ENCODE measurements at places on chromosomes 1 and 21. TPM values are rescaled to one million over a fixed set of nuclear protein-coding genes. Genes with fewer than 3 reads are reported as not detected.
A peak's percentile ranks its signal among the peaks of the same experiment; 100 is the strongest.

Gene CELA2A
- total RNA-seq, result not detected

Gene PLEKHG5
- total RNA-seq, result 3.3 TPM

DNA sequence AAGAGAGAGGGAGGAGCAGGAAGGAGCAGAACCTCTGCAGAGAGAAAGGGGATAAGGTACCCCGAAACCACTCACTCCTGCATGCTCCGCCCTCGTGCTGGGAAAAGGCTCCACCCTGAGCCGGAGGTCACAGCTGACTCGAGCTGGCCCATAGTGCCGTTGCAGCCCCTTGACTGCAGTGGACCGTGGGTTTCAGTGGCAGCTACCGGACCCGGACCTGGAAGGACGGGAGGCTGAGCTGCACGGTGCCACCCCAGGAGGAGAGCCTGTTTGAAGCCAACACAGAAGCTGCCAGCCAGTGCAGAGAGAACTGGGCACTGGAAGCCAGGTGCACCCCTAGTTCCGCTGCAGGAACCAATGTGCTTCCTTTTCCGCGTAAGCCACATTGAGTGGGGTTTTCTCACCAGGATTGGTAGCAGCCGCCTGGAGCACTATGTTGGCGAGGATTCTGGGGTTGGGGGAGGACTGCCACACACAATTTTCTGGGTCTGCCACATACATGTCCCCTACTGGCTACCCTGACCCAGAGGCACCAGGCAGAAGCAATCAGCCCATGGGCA is 83.3 kb downstream of the FBXO2 start:
- no peak for DNase-seq

DNA sequence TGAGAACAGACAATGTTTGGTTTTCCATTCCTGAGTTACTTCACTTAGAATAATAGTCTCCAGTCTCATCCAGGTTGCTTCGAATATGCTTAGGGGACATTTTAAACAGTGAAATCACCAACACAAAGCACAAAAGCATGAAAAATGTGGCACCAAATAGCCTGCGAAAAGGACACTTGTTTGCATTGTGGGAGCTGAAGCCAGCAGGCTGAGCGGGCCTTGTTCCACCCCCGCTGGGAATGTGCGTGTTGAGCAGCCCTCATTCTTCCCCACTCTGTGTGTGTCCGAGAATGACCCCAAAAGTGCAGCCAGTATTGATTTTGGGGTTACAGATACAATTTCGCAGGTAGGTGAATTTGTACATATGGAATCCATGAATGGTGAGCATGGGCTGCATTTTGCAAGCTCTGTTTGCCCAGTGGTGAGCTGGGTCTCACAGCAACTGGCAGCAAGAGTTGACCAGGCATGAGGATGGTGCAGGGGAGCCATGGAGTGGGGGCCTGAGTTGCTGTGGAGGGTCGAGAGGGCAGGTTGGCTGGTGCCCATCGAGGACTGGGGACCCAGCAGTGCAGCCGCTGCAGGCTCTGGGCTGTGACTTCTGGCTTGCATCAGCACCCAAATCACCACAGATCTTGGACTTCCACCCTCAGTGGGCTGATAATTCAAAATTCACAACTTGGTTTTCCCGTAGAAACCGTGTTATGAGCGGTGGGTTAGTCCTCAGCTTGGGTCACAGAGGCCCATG is 29.4 kb downstream of the NENF start:
- DNase-seq, result no peak

GRCh38 chr1:203077956-203078355 is 7.9 kb downstream of the MYOG start:
- DNase-seq, result no peak

Gene INAVA
- total RNA-seq, result 48.7 TPM

Gene SLC22A15
- 1.5 TPM for total RNA-seq

- no peak for DNase-seq
Observed at GRCh38 chr1:239811211-239811885, 280.3 kb upstream of the FMN2 start.

DNA sequence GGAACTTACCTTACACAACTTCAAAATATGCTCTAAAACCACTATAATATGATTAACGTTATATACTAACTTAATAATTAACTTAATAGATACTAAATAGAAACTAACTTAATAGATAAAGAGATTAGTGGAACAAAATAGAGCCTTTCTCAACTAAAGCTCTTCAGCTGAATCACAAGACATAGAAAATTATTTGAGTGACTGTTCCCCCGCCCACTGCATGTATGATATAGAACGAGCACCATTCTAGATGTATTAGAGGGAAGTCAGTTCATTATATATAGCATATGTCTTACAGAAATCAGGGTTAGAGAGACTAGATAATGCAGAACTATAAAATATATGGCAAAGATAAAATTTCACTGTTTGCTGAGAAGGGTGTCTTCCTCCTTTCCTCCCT is 16.3 kb downstream of the LYPLAL1 start:
- no peak for DNase-seq

GRCh38 chr1:85976516-85977205 is 179.9 kb downstream of the COL24A1 start:
- DNase-seq, result no peak

Gene IL22RA1
- 0.68 TPM for total RNA-seq

DNA sequence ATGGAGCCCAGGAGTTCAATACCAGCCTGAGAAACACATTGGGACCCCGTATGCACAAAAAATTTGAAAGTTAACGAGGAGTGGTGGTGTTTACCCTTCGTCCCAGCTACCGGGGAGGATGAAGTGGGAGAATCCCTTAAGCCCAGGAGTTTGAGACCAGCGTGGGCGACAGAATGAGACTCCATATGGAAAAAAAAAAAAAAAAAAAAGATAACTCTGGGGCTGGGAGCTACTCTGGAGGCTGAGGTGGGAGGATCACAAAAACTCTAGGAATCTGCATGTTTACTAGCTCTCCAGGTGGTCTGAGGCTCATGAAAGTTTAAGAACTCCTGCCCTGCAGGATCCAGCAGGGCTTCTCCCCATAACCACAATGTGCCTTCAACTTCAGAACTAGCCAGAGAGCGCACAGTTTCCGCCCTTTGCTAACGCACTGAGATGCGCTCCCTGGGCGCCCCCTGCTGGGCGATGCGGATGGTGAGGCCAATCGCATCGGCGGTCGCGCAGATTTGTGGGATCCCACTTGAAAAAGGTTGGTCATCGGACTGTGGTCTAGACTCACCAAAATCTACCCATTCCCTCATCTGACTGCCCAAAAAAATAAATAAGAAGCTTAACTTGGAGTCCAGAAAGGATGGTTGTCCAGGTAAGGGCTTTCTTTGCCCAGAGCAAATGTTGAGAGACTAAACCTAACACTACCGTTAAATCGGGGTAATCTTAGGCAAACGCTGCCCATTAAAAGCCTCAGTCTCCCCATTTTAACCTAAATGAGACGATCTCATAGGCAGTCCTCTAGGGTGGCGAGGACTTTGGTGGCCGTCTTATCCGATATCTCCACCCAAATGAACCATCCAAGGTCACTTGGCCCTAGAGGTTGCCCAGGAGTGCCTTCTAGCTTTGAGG is 8.8 kb downstream of the ZNF683 start:
- peak; percentile 33 for DNase-seq

GRCh38 chr1:52631759-52632331 is 1.1 kb upstream of the SHISAL2A start:
- DNase-seq, result no peak

DNA sequence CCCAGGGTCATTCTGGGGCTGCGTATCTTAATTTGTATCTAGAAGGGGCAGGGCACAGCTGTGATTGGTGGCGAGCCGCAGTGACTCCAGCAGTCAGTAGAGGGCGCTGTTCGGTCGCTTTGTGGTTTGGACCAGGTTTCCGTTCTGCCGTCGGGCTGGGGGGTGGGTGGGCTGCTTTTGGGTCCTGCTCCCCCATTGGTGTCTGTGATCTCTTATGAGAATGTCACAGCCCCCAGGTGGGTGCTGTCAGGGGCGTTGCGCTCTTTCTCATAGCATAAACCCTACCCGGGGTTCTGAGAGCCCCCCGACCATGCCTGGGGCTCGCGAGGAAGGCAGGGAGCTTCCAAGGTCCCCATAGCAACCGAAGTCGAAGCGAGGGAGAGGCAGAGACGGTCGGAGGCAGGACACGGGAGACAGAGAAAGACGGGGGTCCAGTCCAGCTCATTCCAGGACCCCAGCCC is 5.4 kb downstream of the TFF3 start:
- no peak for DNase-seq
